ENCODE measurements at places on chromosomes 13 and 19.

- DNase-seq, result no peak
Measured at GRCh38 chr13:76267216-76267615, 619.0 kb downstream of the KCTD12 start.

DNA sequence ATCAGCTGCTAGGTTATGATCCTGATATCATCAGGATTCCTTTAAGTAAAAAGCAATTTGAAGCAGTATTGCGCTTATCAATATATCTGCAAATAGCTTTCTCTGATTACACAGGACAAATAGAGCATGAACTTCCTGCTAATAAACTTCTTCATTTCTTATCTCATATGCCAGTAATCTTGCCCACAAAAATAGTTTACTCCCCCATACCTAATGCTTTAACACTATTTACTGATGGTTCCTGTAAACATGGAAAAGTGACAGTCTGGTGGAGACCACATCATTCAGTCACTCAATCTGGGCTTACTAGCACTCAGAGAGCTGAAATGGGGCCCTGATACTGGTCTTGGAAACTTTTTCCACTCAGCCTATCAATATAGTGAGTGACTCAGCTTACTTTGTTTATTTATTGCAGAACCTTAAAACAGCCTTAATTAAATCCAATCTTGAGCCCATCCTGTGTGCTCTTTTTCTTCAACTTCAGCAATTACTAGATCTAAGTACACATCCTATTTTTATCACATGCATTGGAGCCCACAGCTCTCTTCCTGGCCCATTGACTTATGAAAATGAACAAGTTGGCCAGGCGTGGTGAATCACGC is 1464.3 kb downstream of the UQCRFS1 start:
- no peak for DNase-seq

GRCh38 chr19:51064534-51065220 is at the start of gene KLK13:
TSS of gene KLK13 (minus strand) at chr19:51065092. CDS start at chr19:51065067, 25 bp downstream.
- peak; percentile 25 for DNase-seq

DNA sequence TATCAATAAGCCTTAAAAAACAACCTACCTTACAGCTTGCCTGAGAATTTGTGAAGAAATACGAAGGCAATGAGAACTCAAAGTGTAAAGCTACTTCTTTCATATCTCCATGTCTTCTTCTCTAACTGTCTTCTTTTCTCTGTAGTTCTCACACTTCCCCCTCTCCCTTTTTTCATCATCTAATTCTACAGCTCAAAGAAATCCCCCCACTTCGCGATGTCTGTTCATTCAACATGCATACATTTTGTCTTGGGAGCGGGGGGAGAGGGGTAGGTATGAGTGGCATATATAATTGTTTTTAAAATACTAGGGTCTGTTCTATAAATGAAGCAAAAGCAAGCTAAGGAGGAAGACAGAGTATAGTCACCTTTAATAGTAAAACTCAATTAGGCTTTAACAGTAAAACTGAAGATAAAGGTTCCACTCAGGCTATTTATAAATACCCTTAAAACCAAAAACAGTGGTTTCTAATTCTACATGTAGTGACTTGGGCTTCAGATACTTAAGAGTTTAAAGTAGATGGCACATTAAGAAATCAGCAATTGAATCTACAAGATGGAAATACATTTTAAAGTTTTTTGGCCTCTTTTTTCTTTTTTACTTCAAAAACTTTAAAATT is 106.9 kb downstream of the KLF12 start:
- no peak for DNase-seq

GRCh38 chr19:996051-996838 is 4.0 kb upstream of the GRIN3B start:
- DNase-seq, result peak; percentile 58

- no peak for DNase-seq
Measured at GRCh38 chr13:73544175-73544574, 485.4 kb downstream of the KLF5 start.

DNA sequence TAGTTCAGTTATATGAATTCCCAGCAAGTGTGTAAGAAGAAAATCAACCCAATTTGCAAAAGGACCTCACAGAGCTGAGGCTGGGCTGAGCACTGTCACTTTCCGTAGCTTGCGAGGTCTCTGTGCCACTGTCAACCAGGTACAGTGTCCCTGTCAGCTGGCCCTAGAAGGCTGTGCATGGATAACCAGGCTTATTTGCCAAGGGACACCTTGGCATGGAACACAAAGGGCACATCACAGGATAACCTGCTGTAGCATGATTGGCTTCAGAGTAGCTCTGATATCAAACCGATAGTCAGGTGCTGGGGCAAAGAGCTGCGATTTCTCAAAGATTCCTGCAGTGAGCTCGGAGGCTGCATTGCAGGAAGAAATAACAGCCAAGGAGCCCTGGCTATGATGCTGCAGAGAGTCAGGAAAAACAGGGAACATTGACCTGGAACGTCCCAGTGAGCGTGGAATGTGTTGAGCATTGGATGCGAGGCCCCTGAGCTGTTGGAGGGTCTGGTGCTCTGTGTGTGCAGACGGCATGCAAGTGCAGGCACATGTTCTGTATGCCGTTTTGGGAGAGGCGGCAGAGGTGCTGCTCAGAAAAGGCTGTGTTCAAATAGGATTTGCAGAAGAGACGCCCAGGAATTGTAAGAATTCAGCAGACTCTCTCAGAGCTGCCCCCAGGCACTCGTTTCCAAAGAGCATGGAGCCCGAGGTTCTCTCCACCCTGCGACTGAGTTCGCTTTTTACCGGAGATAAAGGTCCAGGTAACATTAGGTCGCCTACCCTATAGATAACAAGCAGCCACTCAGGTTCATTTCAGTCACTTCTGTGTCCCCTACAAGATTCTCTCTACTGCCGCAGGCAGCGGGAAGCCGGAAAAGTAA is 213.5 kb upstream of the IRS2 start:
- DNase-seq, result no peak

- no peak for DNase-seq
Measured at GRCh38 chr19:1986357-1987162, 29.0 kb downstream of the BTBD2 start.

DNA sequence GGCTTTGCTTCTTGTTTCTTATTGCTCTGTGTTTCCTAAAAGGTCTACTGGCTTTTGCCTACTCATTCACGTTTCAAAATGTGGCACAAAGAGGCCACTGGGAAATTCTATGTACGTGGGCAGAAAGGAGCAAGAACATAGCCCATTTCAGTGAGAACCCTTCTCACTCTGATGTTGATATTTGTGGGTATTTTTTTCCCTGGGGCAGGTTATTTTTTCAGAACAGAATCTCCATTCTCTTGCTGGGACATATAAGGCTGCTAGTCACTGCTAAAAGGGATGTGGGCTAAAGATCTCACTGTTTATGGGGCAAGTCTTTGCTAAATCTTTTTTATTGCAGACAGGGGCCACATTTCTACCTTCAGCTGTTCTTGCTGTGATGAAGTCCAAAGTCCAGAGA is 27.1 kb downstream of the EDNRB start:
- DNase-seq, result no peak

- no peak for DNase-seq
Measured at GRCh38 chr19:16679811-16680210, 18.9 kb downstream of the TMEM38A start.

DNA sequence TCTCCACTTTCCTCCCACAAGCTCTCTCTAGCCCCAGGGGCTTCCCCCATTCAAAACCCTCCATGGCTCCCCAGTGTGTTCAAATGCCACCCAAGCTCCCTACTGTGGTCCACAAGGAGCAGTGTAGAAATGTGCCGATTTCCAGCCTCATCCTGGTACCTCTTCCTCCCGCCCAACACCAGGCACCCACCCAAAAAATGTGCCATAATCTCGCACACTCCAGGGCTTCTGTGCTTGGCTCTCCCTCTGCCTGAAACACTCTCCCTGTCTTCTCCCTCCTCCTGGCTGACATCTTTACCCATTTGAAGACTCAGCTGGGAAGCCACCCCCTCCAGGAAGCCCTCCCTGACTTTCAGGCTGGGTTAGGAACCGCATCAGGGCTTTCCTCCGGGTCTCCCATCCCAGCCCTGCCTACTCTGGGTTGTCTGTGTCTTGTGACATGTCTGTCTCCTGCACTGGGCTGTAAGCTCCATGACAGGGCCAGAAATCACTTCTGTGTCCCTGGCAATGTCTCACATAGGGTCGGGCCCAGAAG is 16.6 kb upstream of the MEIS3 start:
- no peak for DNase-seq

GRCh38 chr19:36215276-36216123 is 594 bp downstream of the ZNF146 start:
- DNase-seq, result peak; percentile 9

GRCh38 chr13:57302604-57303003 is 135.6 kb downstream of the PRR20E start:
- DNase-seq, result peak; percentile 1

DNA sequence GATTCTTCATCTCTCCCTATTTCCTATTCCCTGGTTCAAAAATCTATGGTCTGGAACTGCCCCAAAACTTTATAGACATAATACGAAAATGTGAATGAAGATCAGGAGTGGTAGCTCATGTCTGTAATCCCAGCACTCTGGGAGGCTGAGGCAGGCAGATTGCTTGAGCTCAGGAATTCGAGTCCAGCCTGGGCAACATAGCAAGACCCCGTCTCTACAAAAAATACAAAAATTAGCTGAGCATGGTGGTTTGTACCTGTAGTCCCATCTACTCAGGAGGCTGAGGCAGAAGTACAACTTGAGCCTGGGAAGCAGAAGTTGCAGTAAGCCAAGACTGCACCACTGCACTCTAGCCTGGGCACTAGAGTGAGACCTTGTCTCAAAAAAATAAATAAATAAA is 35.1 kb downstream of the UGGT2 start:
- no peak for DNase-seq

- DNase-seq, result no peak
Measured at GRCh38 chr13:114266241-114266640, 15.2 kb upstream of the UPF3A start.

GRCh38 chr19:35868172-35868822 is at the start of gene APLP1:
TSS of gene APLP1 (plus strand) at chr19:35868574. CDS start at chr19:35868637, 63 bp downstream.
- peak; percentile 33 for DNase-seq

- peak; percentile 29 for DNase-seq
Measured at GRCh38 chr19:42683917-42684513, 56.3 kb downstream of the PSG3 start.

- DNase-seq, result peak; percentile 67
Measured at GRCh38 chr13:90933097-90933826, 414.2 kb upstream of the MIR17HG start.

- no peak for DNase-seq
Measured at GRCh38 chr13:36907821-36908220, 12.2 kb downstream of the SMAD9 start.

GRCh38 chr13:103815619-103816018 is 749.4 kb upstream of the SLC10A2 start:
- peak; percentile 57 for DNase-seq

- DNase-seq, result no peak
Measured at GRCh38 chr19:34172661-34173192, 423 bp downstream of the LSM14A start.

DNA sequence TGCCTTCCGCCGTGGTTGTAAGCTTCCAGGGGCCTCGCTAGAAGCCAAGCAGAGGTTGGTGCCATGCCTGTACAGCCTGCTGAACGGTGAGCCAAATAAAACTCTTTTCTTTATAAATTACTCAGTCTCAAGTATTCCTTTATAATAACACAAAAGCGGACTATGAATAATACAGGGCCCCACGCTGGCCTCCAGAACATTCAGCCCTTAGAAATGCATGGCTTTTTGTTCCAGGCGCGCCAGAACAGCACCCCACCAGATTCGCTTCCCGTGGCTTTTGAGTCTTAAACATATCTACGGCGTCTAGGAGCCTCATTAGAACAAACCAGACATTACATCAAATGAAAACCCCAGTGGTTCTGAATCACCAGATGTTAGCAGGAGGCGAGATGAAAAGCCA is 75.1 kb downstream of the SLC15A1 start:
- no peak for DNase-seq

DNA sequence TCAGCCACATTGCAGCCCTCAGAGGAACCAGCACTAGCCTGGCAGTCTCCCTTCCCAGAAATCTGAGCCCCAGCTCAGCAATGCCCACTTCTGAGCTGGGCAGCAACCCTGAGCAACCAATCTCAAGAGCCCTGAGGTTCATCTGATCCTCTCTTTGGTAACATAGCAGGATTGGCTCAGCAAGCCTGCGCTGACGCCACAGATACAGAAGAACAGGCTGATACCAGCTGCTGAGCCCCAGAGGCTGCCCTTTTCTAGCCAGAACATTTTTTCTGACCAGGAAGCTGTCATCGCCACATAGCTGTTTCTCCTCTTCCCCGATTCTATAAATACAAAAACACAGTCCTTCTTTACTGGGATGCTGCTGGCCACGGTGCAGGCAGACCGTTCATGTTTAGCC is 59.8 kb downstream of the TRPM4 start:
- DNase-seq, result no peak

DNA sequence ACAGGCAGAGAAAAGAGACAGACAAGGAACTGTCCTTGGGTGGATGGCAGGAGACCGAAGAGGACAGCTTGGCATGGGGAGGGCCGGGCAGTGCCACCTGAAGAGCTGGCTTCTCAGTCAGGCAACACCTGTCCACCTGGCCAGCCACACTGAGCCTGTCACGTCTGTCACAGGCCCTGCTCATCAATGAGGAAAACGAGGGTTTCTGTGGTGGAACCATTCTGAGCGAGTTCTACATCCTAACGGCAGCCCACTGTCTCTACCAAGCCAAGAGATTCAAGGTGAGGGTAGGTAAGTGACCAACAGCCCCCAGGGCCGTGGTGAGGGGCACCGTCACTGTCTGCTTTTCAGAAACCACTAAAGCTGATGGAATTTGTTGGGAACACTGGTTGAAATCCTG is 11.2 kb upstream of the PROZ start:
- DNase-seq, result no peak

Data from kidney tubule cell (primary cell).